ENCODE measurements at places on chromosomes 1 and 21. TPM values are rescaled to one million over a fixed set of nuclear protein-coding genes. Genes with fewer than 3 reads are reported as not detected.

Gene IVL
- polyA plus RNA-seq, result 0.03 TPM

Gene RGS16
- polyA plus RNA-seq, result 2.1 TPM

Gene KRTAP13-2
- polyA plus RNA-seq, result not detected

Gene SLAMF9
- not detected for polyA plus RNA-seq

Gene REN
- not detected for polyA plus RNA-seq
